ENCODE measurements at places on chromosomes 5 and 9.

DNA sequence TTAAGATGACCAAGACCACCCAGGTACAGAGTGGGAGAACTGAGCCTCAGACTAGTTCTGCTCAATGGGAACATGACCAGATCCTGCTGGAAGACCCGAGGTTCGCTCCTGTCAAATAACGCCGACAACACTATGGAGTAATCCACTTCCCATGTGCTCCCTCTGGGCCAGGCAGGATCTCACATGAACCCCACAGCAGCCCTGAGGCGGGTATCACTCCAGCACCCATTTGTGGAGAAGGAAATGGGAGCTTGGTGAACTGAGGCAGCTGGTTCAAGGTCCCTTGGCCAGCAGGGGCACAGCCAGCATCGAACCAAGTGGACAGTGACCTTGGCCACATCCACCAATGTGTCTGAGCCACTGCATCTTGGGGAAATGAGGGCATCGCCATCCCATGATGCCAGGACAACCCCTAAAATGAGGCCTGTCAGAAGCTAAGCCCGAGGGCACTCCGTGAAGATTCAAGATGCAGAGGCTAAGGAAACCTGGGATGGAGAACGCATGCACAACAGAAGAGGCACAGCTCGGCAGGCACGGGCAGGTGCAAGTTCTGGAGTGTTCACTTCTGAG lies 8.5 kb downstream of the ANKS6 start:
- DNase-seq: no peak

DNA sequence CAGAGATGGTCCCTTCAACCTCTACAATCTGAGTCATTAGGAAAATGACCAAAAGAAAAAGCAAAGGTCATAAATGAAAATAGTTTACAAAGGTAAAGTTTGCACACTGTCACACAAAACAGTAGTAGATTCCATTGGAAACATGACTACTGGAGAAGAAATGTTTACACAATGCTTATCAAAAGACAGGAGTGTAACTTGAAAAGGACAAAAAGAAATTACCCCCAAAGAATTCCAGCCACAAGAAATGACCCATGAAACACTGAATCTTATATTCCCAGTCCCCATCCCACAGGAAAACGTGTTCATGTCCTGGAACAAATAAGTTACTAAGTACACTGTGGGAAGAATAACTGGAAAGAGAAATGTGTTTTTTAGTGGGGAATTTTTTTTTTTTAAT lies 385.1 kb downstream of the SEMA5A start:
- DNase-seq: no peak

- peak; percentile 71 for DNase-seq
Observed at GRCh38 chr5:115831163-115831768, 10.1 kb downstream of the ATG12 start.

DNA sequence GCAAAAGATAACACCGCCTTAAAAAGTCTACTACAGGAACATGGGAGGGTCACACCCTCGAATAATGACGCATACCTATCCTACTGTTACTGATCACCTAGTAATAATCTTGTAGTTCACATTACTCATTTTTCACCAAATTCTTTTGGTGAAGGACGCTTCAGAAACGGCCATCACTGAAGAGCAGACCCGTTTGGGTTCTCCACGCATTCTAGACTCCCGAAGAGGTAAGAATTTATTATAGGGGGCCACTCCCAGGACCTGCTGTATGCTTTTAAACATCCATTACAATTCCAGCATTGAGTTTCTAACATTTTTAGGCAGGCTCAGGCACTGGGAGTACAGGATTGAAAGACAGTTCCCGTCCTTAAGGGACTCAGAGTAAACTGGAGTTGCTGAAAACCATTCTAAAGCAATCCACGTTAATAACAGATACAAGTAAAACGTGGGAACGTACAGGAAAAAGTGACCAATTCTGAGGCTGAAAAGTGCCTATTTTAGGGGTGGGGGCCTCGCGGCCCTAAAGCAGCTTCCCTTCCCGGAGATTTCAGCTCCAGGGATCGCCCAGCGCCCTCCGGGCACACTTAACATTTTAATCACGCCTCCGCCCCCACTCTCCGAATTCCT lies at the start of gene FER:
FER (plus strand) TSS at position 124 of the 627 bp plus-strand sequence. CDS start 50,286 bp downstream, outside the sequence.
- DNase-seq: no peak

DNA sequence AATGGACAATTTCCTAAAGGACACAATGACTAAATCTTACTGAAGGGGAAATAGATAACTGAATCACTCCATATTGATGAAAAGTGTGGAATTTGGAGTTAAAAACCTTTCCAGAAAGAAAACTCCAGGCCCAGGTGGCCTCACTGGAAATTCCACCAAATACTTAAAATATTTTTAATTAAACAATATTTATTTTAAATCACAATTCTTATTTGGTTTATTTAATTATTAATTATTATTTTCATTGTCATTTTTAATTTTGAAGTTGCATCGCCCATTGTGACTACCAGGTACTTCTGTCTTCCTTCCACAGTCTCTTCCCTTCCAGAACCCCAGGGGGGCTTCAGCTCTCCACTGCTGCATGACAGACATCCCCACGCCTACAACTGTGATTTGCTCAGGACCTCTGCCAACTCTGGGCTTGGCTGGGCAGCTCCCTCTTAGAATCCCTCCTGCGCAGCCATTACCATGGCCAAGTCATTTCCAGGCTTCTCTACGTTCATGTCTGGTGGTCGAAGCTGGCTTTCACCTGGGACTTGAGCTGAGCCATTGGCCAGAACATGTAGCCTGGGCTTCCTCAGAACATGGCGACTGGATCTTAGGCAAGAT lies 16.4 kb upstream of the GADD45G start:
- DNase-seq: no peak

All from eye (tissue), 1 donor.